ENCODE measurements at places on chromosomes 11 and 22.

- no peak for DNase-seq
Observed at GRCh38 chr11:34630544-34630943, 9.7 kb downstream of the EHF start.

DNA sequence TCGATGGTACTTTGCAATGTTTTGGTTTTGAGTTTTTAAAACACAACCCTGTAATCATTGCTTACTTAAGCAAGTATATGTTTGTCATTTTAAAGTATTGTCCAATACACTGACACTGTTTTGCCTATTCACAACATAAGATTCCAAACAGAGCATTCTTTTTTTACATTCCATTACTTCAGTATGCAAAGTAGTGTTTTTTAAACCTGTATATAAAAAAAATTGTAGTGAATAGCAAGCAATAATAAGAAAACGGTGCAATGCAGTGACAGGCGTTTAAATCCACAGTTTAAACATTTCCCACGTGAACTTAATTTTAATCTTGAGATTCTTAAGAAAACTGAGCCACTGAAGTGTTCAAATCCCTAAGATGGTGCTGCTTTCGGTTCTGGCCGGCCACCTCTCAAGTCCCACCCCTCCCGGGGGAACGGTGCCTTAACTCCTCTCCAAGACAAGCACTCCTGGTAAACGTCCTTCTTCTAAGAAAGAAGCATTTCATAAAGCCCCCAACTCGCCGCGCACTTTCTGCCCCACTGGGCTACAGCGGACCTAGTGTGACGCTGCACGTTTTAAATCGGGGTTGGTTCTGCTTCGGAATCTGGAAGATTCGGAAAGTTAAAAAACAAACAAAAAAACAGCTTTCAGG, 2.9 kb downstream of the PGR start:
- no peak for DNase-seq

- DNase-seq = no peak
Observed at GRCh38 chr11:29679996-29680395, 336.8 kb downstream of the KCNA4 start.

DNA sequence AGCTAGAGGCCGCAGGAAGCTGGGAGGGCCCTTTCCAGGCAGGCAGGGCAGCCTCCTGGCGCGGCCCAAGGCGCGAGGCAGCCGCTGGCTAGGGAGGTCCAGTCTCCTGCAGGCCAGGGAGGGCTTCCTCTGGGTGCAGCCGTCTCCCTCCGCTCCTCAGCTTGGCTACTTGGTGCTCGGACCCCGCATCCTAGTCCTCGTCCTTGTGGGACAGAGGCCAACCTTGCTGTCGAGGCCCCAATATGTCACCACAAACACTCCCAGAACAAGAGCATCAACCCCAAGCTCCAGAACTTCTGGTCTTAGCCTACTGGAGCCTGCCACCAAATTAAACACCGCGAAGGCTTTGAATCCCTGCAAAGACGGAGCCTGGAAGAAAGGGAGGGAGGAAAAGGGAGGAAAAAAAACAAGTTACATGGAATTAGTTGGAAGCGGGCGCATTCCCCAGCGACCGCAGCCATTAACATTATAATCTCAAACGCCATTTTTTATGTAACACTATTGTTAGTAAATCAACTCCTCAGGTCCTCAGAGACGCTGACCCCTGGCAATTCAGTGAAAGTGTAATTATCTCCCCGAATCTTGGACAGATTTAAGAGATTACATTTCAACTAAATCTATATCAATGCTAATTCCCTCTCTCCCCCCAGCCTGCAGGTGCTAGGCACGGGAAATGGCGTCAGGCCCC, 12.7 kb upstream of the PAX6 start:
- no peak for DNase-seq

DNA sequence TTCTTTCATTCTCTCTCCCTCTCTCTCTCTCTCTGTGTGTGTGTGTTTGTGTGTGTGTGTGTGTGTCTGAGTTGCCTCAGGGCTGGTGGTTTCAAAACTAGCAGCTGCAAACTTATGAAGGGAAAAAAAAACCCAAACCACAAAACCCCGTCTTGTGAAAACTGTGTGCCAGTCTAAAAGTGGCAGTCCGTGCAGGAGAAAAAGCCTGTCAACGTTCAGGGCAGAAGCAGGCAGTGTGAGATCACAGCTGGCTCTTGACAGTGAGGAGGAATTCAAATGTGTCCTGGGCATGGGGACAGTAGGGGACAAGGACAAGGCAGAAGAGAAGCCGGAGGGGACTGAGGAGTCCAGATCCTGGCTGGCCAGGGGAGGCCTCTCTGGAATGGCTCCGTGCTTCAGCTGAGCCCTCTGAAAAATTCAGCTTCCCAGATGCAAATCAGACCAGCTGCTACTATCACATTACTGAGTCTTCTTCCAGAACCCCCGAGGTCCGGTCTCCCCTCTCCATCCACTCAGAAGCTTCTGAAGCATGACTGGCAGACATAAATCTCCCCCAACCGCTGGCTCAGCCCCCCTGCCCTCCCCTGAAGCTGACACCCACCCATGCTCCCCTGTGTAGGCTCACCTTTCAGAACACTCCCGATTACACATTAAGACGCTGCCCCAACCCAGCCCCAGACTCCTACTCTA, 31.9 kb downstream of the FLI1 start:
- DNase-seq = no peak

DNA sequence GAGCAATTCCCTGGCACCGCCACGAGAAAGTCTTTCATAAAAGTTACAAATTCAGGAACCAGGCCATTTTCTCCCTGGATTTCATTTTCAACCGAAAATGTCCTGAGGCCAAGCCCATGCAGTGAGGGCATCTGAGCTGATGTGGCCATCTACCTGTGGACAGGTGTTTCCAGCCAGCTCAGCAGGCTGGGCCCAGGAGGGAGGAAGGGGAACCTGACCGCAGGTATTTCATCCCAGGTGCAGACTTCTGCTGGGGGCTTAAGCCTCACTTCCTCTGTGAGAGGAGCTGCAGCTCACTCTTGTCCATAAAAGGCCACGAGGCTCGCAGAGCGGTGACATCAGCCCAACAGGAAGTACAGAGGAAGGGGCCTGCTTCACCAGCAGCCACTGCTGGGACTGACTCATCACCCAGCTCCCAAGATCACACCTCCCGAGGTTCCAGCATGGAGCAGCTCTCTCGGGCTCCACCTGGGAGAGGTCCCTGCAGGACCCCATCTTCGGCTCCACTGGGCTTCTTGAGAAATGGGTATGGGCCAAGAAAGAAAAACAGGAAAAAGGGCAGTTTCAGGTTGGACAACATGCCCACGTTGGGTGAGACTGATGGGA, 56.4 kb downstream of the MYH9 start:
- peak; percentile 89 for DNase-seq

- no peak for DNase-seq
Observed at GRCh38 chr11:39542460-39542859, 1917.0 kb downstream of the LRRC4C start.

- DNase-seq = no peak
Observed at GRCh38 chr22:44845191-44845590, 92.8 kb downstream of the ARHGAP8 start.

GRCh38 chr11:59028105-59028504, 58.0 kb upstream of the GLYATL1B start:
- DNase-seq = no peak

- no peak for DNase-seq
Observed at GRCh38 chr11:2259897-2260451, 10.4 kb downstream of the ASCL2 start.

- DNase-seq = peak; percentile 62
Observed at GRCh38 chr11:87097582-87097981, 59.8 kb downstream of the TMEM135 start.

- DNase-seq = no peak
Observed at GRCh38 chr11:2290351-2290841, 11.3 kb downstream of the C11orf21 start.

DNA sequence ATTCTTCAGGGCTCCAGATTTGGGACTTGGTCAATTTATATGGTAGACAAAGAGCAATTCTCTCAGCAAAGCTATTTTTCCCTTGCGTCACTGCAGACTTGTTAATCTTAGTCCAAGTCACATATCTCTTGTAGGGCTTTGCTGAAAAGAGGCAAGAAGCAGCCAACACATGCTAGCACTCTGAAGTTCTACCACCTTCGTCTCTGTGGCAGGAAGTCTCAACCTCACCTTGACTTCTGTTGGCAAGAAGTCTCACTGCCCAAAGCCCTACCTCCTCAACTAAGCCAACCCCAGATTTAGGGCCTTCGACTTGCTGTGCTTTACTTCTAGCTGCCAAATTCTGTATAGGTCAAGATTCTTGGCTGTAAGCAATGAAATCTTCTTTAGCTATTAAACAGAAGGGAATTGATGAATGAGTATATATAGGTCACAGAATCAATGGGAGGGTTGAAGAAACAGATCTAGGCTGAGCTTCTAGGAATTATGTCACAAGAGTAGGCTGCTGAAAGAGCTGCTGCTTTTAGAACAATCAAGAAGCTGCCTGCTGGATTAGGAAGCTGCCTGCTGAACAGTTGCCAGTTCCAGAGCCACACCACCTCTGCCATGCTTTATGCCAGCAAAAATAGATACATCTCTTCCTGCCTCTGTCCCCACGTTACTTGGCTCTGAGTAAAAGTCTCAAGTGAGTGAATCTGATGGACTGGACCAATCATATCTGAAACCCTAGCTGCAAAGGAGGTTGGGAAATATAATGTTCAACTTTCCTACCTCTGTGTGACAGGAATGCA, 17.6 kb upstream of the NCR3LG1 start:
- no peak for DNase-seq

- no peak for DNase-seq
Observed at GRCh38 chr22:39928536-39929520, 27.9 kb downstream of the GRAP2 start.

- no peak for DNase-seq
Observed at GRCh38 chr11:58963551-58964104, 24.3 kb downstream of the GLYATL1 start.

DNA sequence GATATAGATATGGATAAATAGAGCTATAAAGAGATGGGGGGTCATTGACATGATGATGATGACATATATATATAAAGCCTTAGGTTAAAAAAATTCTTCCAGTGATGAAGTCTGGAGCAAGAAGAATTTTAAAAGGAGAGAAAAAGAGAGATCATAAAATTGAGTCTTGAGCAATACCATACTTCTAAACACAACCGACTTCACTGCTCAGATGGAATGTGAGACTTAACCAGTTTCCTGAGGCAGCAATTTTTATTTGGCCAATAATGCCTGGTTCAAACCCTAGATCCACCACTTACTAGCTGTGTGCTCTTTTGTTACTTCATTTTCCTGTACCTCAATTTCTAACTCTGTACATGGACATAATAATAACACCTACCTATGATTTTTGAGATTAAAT, 229.5 kb downstream of the TTC28 start:
- no peak for DNase-seq

DNA sequence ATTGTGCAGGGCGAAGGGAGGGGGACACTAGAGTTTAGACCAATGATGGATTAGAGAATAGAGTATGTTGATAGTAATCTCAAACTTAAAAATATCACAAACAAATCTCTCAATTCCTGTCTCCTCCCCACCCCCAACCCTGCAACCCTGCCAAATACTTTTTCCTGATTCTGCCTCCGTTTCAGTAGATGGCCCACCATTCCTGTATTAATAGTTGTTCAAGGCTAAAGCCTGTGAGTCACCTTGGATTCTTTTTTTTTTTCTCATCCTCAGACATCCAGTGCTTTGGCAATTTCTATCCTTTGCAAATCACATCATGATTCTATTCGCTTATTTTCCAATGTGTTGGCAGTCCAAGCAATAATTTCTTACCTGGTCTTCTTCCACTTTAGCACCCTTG, 207.9 kb downstream of the DYNC2H1 start:
- DNase-seq = no peak

- peak; percentile 84 for DNase-seq
Observed at GRCh38 chr11:61602775-61603569, 22.1 kb upstream of the SYT7 start.

DNA sequence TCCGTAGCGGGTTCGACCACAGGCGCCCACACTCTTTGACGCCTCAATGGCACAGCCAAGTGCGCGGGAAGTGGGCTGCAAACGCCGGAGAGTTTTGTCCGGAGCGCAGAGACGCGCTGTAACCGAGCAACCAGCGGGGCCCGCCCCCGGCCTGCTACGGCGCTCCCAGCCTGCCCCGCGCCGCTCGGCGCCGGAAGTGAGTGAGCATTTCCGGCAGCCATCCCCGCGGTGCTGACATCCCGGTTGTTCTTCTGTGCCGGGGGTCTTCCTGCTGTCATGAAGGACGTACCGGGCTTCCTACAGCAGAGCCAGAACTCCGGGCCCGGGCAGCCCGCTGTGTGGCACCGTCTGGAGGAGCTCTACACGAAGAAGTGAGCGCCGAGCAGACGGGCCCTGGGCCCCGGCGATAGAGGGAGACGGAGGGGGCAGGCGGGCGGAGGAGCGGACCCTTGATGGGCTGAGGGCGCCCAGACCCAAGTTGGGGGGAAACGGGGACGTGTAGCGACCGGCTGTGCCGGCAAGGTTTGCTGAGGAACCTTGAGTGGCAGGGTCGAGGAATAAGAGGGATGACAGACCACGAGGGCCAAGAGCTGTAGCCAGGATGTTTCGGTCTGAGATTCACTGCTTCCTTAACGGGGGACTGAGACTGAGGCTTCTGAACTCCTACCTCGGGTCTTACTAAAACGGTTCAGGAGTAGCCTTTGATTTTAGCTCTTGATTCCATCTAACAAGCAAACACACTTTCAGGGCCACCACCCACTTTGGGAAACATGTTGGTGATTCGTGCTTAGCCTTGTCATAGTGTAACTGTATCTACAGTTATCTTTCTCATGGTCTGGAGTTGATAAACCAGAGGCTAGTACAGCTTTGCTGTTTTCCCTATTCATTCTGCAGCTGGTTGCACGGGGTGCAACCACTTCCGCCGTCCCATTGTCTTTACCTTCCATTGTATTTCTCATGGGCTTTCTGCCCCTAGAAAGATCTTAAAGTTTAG, at the start of gene PSMD13:
Gene PSMD13, plus strand, starts transcription at position 203 of the 994 bp plus-strand sequence. Its CDS starts 74 bp downstream, at position 277.
- peak; percentile 94 for DNase-seq

GRCh38 chr11:8342821-8343681, 79.4 kb upstream of the LMO1 start:
- DNase-seq = no peak

DNA sequence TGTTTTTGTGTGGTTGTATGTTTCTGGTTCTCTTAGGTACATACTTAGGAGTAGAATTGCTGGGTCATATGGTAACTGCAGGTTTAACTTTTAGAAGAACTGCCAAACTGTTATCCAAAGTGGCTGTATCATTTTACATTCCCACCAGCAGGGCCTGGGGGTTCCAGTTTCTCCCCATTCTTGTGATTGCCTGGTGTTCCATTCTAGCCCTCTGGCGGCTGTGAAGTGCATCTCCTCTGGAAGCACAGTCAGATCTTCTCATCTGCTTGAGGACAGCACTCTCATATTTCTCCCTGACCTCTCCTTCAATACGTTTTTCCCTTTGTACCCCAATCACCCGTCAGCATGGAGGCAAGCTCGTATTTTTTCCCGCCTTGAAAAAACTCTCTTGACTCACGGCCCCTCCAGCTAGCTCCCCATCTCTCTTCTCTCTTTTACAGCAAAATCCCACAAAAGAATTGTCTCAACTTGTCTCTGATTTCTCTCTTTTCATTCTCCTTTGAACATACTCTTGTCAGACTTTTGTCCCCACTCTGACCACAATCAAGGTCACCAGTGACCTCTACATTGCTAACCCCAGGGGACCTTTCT, 56.8 kb upstream of the THY1 start:
- peak; percentile 80 for DNase-seq

Data from RKO (cell line).